ENCODE measurements at places on chromosomes 1 and 21.
A peak's percentile ranks its signal among the peaks of the same experiment; 100 is the strongest.

DNA sequence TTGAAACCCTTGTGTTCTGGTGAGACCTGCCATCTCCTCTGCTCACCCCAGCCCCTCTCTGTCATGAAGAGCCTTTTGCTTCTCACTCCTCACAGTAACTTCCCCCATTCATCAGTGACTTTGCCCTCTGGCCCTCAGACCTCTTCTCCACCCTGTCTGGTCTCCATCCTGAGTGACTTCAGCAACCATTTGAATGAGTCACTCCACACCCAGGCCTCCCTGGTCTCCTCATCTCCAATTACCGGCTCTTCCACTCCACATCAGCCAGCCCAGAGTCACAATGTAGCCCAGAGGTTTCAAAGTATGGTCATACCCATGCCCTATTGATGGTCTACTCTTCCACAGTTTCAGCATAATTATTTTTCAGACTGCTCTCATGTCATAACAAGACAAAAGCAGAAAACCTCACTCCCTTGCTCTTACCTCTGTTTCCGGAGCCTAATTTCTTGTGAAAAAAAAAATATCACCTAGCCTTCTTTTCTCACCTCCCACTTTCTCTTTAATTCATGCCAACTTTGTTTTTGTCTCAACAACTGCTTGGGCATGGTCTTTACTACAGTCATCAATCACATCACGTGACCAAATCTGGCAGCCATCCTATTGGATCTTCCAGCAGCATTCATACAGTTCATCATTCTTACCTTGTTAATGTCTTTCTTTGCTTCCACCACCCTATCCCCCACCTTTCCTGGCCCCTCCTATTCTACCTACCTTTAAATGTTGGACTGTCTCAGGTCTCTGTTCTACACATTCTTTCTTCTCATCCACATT, 35.6 kb upstream of the NEK7 start:
- DNase-seq, result no peak

GRCh38 chr1:202376247-202376646, 27.7 kb downstream of the PPP1R12B start:
- DNase-seq, result no peak

GRCh38 chr1:23524716-23525401, 6.2 kb downstream of the E2F2 start:
- DNase-seq, result peak; percentile 36

DNA sequence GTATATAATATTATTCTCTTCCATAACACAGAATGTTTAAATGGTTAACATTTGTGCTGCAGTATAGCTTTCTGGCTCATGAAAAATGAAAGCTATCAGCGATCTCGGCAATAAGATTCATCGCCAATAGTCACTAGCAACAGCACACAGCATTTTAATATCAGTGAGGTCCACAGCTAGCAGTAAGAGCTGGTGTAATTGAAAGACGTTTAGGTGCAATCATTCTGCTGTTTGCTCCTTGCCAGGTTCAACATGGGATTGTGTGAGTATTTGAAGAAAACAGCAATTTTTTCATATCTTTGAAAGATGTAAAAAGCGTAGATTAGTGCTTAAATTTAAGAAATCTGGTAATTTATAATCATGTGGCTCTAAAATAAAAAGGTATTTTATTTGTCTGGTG, 20.1 kb downstream of the PRKACB start:
- no peak for DNase-seq

DNA sequence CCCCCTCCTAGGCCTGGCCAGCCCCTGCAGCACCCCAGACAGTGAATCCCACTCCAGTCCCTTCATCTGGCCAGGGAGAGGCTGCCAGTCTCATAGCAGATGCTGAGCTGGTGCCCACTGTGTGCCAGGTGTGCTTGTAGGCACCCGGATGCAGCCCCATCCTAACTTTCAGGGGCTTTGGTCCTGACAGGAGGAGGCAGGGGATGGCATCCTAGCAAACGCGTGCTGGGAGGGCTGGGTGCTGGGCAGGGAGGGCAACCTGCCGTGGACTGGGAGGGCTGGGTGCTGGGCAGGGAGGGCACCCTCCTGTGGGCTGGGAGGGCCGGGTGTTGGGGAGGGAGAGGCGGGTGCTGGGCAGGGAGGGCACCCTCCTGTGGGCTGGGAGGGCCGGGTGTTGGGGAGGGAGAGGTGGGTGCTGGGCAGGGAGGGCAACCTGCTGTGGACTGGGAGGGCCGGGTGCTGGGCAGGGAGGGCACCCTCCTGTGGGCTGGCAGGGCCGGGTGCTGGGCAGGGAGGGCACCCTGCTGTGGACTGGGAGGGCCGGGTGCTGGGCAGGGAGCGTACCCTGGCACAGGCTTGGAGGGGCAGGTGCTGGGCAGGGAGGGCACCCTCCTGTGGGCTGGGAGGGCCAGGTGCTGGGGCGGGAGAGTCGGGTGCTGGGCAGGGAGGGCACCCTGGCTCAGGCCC, 35.3 kb downstream of the SLC19A1 start:
- DNase-seq, result no peak

- DNase-seq, result no peak
Measured at GRCh38 chr1:244826712-244827111, 8.7 kb upstream of the COX20 start.

DNA sequence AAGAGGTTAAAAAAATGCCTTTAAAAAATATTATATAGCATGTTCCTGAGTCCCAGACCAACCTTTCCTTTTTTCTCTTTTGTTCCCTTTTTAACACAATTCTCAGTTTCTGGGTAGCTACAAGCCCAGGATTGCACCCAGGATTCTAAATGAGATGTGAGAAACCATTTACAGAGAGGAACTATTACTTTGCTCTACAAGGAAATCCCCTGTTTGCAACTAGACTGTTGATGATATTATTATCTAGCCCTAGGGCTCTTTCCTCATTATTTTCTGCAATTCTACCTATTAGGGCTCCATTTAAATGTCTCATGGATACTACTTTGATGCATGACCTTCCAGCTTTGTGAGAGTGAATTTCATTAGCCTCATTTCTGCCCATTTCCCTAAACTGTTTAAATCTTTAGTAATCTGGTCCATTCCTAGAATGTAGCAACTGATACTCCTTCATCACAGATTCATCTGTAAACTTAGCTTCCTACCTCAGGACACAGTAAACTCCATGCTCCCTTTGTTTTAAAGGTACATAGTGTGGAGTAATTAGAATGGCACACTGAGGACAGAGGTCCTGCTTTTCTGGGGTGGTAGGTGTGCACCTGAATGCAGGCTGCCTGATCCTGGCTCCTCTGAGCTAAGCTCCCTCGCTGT, 7.1 kb upstream of the KIF14 start:
- DNase-seq, result no peak

DNA sequence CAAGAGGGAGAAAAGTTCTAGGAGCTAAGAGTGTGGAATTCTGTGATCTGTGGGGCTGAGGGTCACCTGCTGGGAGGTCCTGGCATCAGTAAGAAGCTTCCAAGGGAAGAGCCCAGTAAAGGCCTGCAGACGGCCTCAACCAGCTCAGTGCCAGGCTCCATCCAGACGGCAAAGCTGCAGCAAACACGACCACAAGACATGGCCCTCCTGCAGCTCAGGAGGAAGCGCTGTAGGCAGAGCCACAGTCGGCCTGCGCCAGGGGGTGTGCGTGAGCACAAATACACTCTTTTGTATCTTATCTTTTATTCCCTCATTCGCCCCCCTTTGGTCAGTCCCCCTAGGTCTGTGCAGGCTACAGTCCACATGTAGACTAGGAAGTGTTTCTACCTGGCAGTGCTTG, 13.4 kb downstream of the C1orf174 start:
- DNase-seq, result no peak

DNA sequence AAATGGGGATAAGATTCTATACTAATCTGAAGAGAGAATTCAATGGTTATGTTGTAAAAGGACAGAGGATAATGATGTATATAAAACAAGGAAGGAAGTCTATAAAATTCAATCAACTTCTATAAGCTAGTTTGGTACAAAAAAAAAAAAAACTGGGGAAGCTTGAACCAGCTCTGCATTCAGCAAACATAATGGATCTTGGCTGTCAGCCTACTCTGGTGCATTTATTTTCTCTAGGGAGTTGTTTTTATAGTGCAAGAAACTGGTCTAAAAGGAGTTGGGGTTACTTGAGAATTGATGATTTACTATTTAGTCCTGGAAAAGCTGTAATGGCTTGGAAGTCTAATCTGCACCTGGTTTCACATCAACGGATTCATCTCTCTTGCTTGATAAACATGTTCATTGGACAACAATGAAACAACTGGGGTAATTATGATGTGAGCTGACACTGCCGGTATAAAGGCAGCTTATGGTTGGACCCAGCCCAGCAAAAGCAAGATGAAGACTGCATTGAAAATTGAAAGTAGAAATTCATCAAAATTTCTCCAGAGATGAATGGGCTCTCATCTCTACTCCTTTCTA, 199.4 kb upstream of the NRIP1 start:
- DNase-seq, result no peak

GRCh38 chr1:41366455-41367287, 5.4 kb downstream of the FOXO6 start:
- DNase-seq, result peak; percentile 40

- no peak for DNase-seq
Measured at GRCh38 chr1:901108-901859, 22.4 kb upstream of the SAMD11 start.

DNA sequence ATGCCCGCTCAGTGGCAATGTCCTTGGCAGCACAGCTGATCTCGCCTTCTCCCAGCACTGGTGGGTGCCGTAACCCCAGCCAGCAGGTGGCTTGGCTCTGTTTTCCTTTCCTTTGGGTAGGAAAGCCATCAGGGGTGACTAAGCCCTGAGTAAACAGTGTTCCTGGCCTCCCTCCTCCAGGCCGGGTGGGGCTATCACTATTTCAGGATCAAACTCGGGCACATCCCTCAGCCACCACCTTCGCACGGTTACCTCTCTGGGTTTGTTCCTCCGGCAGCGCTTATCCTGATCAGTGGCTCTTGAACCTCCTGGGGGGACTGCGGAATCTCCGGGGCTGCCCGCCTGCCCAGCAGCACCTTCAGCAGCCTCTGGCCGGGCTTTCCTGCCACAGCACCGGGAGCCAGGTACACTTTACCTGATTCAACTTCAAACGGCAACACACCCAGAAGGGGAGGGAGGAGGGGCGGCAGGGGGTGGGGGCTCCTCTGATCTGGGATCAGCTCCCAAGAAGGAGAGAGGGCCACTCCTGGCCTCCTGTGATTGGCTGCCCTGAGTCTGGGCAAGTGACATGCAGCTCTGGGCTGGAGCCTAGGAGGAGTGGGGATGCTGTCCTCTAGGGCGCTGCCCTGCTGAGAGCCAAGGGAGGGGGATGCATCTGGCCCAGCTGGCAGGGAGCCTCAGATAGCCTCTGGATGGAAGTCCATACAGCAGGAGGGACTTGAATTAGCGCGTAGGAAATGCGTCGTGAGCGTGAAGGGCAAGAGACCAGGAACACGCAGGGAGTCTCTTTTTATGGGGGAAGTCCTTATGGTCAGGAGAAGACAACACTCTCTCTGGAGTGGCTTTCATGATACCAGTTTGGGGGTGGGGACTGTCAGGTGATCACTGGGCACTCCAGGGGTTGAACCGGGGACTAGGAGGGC, at the start of gene ASCL5:
Gene ASCL5, minus strand, starts transcription at position 353 of the 923 bp plus-strand sequence. CDS start 11,812 bp downstream, outside the sequence.
- no peak for DNase-seq

GRCh38 chr1:212973899-212974298, 23.6 kb downstream of the VASH2 start:
- no peak for DNase-seq

DNA sequence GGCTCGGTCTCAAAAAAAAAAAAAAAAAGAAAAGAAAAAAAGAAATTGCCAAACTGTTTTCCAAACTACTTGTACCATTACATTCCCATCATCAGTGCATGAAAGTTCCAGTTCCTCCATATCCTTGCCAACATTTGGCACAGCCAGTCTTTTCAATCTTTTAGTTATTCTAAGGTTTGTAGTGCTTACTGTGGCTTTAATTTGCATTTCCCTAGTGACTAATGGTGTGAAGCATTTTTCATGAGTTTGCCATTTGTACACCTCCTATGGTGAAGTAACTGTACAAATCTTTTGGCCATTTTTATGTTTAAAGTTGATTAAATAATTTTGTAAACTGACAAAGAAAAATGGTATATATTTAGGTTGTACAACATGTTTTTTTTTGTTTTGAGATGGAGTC, 70.7 kb downstream of the DEGS1 start:
- DNase-seq, result no peak

DNA sequence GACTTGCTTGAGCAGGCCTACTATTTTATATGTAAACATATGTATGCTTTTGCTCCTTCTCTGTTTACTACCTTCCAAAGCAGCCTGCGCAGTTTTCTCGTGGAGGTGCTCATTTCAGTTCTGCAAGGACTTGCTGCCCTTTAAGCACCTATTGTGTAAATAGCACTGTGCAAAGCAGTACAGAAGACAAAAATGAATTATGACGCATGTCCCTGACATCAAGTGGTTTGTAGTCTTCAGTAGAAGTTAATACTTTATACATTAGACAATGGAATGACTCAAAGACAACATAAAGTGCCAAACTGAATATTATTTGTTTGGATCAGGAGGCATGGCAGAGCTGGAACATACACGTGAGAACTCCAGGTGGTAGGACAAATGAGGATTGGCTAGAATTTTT, 611.7 kb downstream of the LMO4 start:
- DNase-seq, result no peak

DNA sequence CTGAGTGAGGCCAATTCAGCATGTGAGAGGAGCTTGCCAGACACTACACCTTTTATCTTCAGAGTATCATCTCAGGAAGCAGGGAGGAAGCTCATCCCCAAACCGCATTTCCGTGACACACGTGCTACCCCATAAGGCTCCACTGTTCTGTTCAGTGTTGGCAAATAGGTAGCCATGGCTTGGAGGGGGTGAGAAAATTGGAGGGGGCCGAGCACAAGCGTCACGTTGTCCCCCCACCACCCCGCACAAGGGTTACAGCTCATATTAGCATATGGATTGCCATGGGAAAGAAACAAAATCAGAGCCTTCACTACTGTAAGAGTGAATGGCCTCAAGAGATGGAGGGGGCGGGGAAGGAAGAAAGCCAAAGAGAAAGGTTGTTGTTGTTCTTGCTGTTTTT, 46.7 kb downstream of the OLIG1 start:
- peak; percentile 17 for DNase-seq

- peak; percentile 6 for DNase-seq
Measured at GRCh38 chr1:43706598-43707189, 642 bp upstream of the ST3GAL3 start.

DNA sequence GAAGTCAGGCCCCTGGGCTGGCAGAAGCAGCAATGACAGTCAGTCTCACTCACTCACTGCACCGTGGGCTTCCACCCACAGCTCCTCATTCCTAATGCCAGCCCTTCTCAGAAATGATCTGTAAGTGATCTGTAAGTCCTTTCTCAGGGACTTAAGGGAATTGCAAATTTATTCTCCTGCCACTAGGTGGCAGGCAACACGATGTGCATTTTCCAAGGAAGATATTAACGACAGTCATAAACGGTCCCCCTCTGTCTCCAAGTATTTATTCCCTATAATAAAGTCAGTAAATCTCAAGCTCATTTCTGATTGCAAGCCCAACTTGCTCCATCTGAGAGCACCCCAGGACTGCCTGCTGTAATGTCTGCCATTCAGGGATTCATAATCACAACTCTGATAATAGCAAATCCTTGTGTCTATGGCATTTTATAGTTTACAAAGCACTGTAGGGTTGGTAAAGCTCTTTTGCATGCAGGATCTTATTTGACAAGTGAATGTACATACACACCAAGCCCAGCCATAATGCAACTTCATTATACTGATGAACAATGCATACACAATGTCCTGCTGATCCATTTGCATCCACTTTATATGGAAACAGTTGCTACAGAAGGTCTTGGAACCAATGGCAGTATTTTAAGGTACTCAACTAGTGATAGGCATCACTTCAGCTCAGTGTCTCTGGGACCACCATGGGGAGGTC, 380.5 kb upstream of the CAMK1G start:
- DNase-seq, result peak; percentile 4

GRCh38 chr1:229258031-229258756, 12.7 kb upstream of the RAB4A start:
- DNase-seq, result peak; percentile 69
